ENCODE measurements at places on chromosomes 3 and 15.

- DNase-seq, result no peak
These were observed 137.3 kb upstream of the BHLHE40 start for GRCh38 chr3:4841776-4842440.

GRCh38 chr15:40118473-40118872, 9.8 kb upstream of the BMF start:
- DNase-seq, result no peak

GRCh38 chr3:45864760-45865519, 21.4 kb upstream of the CCR9 start:
- DNase-seq, result no peak

GRCh38 chr3:100008081-100008698, 106.1 kb downstream of the FILIP1L start:
- no peak for DNase-seq

GRCh38 chr3:150583028-150583427, 20.1 kb upstream of the SELENOT start:
- DNase-seq, result no peak

- peak; percentile 72 for DNase-seq
These were observed 536 bp downstream of the SEC61A1 start for GRCh38 chr3:128052595-128053351.

GRCh38 chr3:12345141-12345561, 56.3 kb downstream of the PPARG start:
- no peak for DNase-seq

GRCh38 chr15:25368850-25369249, 70.0 kb downstream of the UBE3A start:
- DNase-seq, result no peak

GRCh38 chr3:10533737-10534023, 28.3 kb upstream of the ATP2B2 start:
- no peak for DNase-seq

GRCh38 chr3:140883428-140884040, 58.1 kb upstream of the SLC25A36 start:
- no peak for DNase-seq

DNA sequence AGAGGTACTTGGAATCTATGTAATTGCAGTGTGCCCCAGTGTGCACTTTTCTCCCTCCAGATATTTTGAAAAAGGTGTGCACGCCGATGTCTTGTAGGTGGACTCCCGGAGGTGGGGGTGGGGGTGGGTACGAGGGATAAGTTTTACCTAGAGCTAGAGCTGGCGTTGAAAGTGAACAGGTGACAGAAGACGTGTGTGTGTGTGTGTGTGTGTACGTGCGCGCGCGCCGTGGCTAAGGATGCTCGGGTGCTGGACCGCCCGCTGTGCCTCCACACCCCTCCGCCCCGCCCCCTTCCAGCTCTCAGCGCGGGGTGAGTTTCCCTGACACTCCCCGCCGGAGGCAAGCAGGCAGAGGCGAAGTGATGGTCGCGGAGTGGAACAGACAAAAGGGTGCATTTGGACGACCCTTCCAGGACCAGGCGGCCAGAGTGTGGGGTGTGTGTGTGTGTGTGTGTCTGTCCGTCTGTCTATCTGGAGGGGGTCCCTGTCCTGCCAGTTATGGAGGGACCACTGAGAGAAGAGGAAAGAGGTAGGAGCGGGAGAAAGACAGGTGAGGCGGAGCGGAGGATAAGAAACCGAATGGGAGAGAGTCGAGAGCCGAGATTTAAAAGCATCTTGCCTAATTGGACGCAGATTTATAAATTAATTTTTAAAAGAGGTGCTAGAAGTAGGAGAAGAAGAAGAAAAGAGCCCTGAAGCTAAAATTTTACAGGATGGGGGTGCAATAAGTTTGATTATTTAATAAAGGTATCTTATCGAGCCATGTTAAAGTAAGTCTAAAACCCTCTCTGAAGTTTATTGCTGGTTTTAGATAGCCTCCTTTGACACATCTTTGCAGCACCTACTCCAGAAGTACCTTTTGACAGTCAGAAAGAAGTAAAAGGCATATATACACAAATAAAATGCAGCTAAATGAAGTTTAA, 335.8 kb upstream of the THRB start:
- peak; percentile 24 for DNase-seq

GRCh38 chr3:178826435-178827123, 245.0 kb downstream of the ZMAT3 start:
- DNase-seq, result no peak

DNA sequence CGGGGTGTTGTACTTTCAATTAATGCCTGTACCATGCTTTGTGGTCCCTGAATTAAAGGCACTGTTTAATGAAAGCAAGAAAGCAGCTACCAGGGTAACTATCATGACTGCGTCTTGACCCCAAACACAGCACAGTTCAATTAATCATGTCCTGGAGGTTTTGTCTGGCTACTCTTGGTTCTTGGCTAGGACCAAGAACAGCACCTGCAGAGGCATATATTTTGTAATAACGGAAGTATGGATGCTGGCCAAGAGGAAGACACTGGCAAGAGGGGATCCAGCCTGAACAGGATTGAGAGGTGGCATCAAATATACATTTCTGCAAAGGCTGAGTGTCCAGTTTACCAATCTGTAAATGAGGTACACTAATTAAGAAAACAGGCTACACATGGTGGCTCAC, 119.9 kb downstream of the FOXP1 start:
- no peak for DNase-seq

DNA sequence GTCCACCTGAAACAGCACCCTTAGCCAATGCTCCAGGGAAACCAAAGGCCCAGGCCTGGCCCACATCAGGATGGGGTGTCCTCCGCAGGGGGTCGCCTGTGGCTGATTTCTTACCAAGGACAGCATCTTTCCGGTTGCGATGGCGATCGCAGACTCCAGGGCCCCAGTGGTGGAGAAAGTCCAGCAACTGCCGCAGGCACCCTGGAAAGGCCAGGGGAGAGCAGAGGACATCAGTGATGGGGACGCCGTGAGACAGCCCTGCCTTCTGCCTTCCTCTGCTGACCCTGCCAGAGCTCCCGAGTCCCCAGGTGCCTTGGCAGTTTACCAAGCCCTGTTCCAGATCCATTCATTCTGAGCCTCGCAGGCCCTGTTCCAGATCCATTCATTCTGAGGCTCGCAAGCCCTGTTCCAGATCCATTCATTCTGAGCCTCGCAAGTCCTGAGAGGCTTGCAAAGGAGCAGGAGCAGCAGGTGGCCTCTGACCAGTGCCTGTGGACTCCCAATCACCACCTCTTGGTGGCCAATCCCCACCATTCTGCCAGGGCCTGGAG, 12.5 kb downstream of the CTSH start:
- DNase-seq, result no peak

DNA sequence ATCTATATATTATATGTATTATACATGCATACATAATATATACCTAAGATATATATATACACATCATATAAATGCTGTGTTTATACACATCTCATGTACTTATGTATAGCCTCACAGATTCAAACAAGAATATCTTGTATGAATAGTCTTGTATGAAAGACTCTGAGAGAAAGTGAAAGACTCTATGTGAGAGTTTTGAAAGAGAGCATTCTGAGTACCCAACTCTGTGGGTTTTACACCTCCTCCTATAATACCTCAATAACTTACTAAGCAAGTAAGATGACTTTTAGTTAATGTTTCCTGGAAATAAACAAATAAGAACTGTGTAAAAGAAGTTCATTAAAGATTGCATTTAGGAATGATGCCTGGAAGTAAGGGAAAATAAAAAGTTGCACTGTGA, 108.1 kb upstream of the GMNC start:
- no peak for DNase-seq

- peak; percentile 48 for DNase-seq
These were observed 92.7 kb upstream of the OCA2 start for GRCh38 chr15:28191832-28192231.

DNA sequence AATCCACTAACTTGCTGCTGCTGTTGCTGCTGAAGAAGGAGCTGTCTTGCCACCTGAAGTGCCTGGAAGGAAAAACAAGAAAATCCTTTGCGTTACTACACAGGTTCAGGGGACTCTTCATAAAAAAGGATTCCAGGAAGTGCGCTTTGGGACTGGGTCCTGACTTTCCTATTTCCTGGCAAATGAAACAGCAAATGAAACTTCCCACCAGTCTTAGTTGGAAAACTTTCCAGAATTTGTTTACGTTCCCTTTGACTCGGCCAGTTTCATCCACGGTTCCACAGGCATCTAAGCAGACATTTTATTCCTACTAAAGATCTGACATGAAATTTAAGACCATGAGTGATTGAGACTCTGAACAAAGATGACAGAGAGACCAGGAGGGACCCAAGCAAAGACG, 471.0 kb downstream of the FOXP1 start:
- no peak for DNase-seq

GRCh38 chr3:72579191-72579580, 269.1 kb downstream of the SHQ1 start:
- no peak for DNase-seq

GRCh38 chr3:147397155-147397874, 9.0 kb downstream of the ZIC4 start:
- no peak for DNase-seq

DNA sequence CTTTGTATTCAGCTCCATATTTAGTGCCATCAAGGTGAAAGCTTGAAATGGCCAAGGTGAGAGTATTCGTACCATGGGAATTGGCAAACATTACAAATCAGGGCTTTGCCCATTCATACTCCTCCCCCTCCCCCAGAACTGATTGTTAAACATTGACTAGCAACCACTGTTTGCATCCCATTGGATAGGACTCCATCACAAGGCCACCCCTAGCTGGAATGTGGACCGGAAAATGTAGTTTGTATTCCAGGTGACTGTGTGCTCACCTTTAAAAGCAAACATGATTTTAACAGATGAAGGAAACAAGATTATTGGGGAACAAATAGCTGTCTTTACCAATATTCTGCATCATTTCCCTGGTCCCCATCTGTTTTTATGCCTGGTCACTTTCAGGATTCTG, 14.1 kb downstream of the ST3GAL6 start:
- no peak for DNase-seq

GRCh38 chr3:178472941-178473340, 63.3 kb upstream of the KCNMB2 start:
- no peak for DNase-seq

GRCh38 chr3:131077904-131078303, 51.2 kb downstream of the NEK11 start:
- no peak for DNase-seq

DNA sequence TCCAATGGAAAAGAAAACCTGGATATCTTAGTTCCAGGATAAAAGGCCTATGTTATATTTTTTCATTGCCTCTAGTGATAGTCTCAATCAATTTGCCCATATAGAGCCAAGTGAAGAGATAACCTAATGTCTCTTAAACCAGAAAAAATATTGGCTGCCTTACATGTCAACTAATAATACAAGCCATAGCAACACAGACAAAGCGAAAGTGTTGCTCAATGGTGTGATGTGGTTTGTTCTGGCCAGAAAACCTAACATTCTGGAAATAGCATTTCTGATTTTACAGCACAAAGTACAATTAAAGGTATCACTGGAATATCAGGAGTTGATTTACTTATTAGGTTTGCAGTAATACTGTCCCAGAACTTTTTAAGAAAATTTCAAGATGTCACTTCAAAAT, 101.5 kb downstream of the ATP8B4 start:
- DNase-seq, result no peak

DNA sequence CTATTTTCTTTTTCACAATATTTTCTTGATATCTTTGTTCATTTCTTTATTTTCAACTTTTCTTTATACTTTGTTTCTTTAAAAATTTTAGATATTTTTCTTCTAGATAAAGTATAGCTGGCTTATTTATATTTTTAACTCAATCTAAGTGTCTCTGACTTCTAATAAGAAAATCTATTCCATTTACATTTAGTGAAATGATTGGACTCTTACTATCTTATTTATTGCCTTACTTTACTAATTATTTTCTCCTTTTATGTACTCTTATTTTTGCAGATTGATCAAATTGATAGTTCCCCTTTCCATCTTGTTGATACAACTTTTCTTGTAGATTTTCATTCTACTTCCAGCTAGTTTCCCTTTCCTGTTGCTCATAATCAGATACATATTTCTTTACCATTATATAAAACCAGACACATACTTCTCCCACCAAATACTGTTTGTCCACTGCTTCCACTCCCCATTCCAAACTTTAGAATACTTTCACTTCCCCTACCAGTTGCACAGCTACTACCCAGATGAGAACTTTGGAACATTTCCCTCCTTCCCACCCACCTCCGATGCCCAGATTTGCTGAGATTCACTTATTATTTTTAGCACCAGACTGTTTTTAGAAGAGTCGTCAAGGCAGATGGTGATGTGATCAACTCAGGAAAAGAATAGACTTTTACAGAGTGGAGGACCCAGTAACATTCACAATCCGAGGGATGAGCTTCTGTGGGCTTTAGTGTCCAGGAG, 151.5 kb downstream of the LIPC start:
- DNase-seq, result no peak

DNA sequence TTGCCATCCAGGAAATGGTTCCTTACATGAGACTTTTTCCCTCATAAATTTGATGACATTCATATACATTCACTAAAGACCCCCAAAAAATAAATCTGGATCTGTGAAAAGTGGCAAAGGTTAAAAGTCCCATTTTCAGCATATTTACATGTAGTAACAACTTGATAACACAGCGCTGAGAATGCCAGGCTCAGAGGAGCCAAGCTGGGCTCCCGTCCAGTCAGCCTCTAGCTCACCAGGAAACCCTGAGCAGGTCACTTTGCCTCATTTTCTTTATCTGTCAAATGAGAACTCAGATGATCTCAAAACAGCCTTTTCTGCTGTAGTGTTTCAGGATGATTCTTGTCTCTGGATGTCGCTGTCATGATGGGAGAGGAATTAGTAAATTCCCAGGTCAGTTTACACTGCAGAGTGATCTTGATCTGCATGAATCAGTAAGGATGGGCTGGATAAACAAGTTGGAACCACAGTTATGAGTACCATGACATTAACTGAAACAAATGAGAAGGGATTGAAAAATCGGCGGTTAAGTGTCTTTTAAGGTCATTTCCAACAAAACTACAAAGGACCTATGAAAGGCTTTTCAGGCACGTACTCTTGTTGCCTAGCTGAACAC, 82.8 kb downstream of the PPARG start:
- DNase-seq, result no peak

DNA sequence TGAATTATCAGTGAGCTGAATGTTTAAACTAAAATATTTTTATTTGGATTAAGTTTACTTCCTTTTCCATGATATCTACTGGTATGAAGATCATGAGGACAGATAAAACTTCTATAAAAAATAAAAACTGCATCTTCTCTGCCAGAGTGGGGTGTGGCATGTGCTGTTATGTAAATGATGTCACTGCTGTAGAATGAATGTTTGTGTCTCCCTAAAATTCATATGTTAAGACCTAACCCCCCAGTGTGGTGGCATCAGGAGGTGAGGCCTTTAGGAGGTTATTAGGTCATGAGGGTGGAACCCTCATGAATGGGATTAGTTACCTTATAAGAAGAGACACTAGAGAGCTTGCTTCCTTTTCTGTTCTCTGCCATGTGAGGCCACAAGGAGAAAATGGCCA, 178.7 kb upstream of the DPH6 start:
- DNase-seq, result no peak

All from NCI-H1417 (cell line).